ENCODE measurements at places on chromosomes 16 and 17.
A peak's percentile ranks its signal among the peaks of the same experiment; 100 is the strongest.

- no peak for DNase-seq
Measured at GRCh38 chr16:57004387-57005250, 15.3 kb downstream of the NLRC5 start.

DNA sequence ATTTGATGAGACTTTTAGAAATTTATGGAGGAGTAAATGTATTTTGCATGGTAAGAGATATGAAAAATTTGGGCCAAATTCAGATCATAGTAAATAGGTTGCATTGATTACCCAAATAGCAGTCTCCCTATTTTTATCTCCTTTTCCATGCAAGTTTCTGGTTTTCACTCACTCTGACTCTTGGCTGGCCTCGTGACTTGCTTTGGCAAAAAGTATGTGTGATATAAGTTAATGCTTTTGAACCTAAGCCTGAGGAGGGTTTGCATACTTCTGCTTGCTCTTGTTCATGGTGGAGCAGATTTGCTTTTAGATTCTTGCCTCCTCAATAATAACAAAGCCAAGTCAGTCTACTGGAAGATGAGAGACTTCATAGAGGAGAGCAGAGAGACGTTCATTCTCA lies 1045.9 kb upstream of the CDH8 start:
- no peak for DNase-seq

DNA sequence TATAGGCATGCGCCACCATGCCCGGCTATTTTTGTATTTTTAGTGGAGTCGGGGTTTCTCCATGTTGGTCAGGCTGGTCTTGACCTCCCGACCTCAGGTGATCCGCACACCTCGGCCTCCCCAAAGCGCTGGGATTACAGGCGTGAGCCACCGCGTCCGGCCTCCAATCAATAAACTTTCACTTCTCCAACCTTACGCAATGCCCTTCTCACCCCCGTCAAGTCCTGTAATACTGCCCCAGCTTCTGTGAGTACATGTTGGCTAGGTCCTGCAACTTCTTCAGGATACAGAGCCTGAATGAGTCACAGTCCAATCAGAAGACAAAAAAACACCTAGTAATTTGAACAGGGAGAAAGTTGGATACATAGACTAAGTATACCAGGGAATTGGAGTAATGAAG lies 47.1 kb upstream of the PHOSPHO1 start:
- DNase-seq = no peak

- DNase-seq = no peak
Measured at GRCh38 chr17:70313086-70313852, 143.9 kb downstream of the KCNJ2 start.

- DNase-seq = no peak
Measured at GRCh38 chr16:10123141-10123540, 59.1 kb downstream of the GRIN2A start.

- no peak for DNase-seq
Measured at GRCh38 chr16:75093598-75094540, 22.7 kb downstream of the LDHD start.

- DNase-seq = no peak
Measured at GRCh38 chr17:35890774-35891155, 10.6 kb upstream of the CCL5 start.

- DNase-seq = no peak
Measured at GRCh38 chr16:11121083-11121608, 134.9 kb downstream of the SOCS1 start.

- DNase-seq = peak; percentile 96
Measured at GRCh38 chr17:14737984-14738651, 437.2 kb downstream of the HS3ST3B1 start.

DNA sequence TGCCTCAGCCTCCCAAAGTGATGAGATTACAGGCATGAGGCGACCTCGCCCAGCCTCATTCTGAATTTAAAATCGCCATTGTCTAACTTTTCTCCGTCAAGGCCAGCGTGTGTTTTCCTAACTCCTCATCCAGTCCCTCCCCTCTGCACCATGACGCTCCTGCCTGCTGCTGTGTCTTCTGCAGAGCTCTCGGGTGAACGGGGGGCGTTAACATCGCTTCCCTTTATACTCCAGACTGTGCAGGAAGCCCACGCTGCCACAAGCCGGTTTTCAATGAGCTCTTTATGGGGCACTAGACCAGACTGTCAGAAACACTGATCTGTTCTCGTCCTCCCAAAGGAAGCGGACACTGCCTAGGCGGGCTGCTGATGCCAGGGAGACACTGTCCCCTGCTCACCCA lies 13.2 kb downstream of the AANAT start:
- no peak for DNase-seq

DNA sequence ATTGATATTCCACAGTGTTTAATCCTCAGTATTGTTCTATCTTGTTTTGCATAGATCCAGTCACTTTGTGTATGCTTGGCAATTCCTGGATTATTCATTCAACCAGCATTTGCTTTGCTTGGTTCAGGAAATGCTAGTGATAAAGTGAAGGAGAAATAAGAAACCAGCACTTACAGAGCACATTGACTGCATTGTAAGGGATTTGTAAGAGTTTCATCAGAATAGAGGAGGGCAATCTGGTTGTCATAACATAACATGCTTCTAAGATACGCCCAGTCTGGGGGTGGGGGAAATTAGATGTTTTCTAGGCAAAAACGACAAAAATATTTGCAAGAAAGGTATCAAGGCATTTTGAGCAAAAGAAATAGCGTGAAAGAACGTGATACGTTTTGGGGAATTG lies 40.4 kb downstream of the TNRC6A start:
- DNase-seq = peak; percentile 25

- DNase-seq = no peak
Measured at GRCh38 chr16:52383640-52384292, 163.2 kb downstream of the TOX3 start.

DNA sequence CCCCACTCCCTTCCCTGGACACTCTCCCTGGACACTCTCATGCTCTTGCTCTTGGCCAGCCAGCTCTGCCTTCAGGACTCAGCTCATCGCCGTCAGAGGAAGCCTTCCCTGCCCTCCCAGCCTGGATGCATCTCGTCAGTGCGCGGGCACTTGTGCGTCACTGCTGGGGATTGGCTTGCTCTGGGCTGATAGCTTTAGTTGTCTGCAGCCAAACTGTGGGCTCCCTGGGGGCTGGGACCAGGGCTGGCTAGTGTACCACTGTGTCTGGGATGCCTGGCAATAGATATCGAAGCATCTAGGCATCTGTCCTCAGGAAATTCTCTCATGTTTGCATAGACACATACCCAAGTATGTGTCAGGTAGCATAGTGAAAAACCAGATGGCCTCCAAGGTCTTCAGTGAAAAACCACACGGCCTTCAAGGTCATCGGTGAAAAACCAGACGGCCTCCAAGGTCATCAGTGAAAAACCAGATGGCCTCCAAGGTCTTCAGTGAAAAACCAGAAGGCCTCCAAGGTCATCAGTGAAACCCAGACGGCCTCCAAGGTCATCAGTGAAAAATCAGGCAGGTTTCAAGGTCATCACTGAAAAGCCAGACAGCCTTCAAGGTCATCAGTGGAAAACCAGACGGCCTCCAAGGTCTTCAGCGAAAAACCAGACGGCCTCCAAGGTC lies 72.0 kb downstream of the CMIP start:
- no peak for DNase-seq

GRCh38 chr17:13792314-13792713 lies 190.6 kb upstream of the HS3ST3A1 start:
- DNase-seq = no peak

GRCh38 chr17:77423589-77424451 lies 283.1 kb downstream of the SEC14L1 start:
- peak; percentile 82 for DNase-seq

GRCh38 chr16:81453091-81453728 lies 8.6 kb downstream of the CMIP start:
- DNase-seq = no peak

DNA sequence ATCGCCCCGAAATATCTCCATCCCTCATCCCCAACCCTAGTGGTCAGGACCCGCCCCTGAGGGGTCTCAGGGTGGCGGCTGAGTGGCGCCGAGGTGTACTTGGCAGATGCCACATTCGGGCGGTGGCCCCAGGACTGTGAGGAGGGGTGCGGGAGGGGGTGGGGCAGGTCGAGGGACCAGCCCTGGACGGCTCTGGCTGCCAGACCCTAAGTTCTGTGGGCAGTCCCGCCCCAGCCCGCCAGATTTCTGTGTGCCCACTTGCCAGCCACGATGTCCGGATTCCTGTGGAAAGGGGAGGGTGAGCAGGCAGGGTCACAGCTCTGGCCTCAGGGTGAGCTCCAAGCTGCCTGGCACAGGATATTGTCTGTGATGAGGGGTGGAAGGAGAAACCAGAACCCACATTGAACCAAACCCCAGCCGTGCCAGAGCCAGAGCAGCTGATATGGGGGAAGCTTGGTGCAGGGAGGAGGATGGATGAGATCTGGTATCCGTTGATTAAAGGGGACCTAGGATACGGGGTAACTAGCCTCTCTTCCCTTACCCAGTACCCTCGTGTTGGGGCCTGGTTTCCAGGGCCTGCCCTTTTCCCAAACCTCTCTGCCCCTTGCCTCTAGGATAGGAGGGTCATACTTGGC lies 1.1 kb upstream of the CHAD start:
- no peak for DNase-seq

DNA sequence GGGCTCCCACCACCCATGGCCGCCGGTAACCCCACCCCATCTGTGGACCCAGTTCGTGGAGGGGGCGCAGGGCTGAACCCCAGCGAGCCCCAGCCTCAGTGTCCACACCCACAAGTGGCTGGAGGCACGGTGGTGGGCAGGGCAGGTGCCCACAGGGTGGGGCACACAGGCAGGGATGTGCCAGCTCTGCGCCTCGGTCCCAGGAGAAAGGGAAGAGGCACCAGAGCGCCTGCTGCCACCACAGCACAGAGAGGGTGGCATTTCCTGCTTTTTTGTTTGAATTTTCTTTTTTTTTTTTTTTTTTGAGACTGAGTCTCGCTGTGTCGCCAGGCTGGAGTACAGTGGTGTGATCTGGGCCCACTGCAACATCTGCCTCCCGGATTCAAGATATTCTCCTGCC lies 19.0 kb downstream of the ZFPM1 start:
- no peak for DNase-seq

GRCh38 chr17:45991341-45991740 lies 7.7 kb upstream of the STH start:
- no peak for DNase-seq

- no peak for DNase-seq
Measured at GRCh38 chr16:19515757-19516156, 6.1 kb downstream of the GDE1 start.

DNA sequence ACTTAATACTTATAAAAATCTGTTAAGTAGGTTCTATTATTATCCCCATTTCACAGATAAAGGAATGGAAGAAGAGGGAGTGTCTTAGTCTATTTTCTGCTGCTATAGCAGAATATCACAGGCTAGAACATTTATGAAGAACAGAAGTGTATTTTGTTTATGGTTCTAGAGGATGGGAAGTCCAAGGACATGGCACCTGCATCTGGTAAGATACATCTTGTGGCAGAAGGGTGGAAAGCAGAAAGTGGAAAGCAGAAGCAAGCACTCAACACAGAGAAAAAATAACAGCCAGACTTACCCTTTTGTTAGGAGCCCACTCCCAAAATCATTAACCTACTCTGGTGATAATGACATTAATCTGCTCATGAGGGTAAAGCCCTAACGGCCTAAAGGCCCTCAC lies 422.4 kb downstream of the NPIPA8 start:
- no peak for DNase-seq

- DNase-seq = no peak
Measured at GRCh38 chr16:81446907-81447268, 2.3 kb downstream of the CMIP start.

DNA sequence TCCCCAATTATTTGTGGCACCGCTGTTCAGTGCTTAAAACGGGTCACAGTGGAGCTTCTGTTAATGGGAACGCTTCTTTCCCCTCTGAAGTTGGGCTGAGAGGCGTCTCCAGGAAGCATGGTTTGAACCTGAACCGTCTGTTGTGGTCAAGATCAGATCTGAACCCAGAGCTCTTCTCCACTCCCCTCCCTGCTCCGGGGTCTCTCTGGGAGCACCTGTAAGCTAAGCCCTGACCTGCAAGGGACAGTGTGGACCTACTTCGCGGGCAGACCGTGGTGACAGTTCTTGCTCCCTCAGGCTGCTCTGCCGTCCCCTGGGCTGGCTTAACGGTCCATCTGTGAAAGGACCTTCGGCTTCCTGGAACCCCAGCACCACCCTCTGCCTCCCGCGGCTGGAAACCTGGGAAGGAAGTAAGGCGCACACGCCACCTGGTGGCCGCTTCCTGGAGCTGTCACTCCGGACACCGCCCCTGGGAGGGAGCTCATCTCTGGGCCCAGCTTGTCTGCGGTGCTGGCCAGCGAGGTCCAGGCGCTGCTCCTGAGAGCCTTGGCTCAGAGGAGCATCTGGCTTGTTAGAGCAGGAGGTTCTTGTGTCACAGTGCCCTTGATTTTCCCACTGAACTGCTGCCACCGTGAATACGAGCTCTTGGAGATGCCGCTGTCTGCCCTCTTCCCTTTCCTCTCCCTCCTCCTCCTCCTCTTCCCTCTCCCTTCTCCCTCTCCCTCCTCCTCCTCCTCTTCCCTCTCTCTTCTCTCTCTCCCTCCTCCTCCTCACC lies 518.5 kb upstream of the EEF2KMT start:
- no peak for DNase-seq

DNA sequence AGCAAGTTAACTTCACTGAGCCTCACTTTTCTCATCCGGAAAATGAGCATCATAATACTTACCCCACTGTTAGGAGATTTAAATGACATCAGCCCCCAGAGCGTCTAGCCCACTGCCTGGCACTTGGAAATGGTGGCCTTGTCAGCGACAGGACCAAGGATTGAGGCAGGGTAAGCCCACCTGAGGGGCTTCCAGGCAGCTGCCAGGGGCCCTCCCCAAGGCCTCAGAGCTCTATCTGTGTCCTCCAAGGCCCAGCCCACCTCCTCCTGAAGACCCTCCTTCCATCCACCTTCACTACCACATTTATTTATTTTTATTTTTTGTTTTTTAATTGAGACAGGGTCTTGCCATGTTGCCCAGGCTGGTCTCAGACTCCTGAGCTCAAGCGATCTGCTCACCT lies 13.8 kb downstream of the PITPNM3 start:
- DNase-seq = no peak

DNA sequence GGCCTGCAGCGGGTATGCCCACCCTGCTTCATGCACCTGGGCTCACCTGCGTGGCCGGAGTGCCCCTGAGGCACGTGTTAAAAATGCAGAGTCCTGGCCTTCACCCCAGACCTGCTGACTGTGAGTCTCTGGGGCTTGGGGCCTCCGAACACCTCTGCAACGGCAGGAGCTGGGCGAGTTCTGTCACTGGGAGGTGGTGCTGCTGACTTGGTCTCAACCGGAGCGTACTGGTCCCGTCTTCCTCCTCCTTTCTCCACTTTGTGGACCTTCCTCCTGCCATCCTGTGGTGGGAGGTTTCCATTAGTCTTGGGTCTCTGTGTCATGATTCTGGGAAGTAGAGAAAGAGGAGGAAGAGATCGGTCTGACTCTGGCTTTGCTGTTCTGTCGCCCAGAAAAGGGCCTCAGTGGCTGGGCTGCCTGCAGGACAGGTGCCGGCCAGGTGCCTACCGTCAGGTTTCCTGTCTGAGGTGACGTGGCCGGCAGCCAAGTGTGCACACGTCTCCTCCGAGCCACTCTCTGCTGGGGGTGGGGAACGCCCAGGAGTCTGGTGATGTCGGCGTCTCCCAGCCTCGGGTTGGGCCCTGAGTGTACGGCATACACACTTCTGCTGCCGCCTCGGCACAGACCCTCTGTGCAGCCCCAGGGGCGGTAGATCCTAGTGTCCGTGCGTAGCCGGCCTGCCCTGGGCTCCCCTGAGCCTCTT lies 6.9 kb downstream of the TSC2 start:
- DNase-seq = no peak

Data from fibroblast of skin of left biceps (primary cell).